ENCODE measurements at places on chromosomes 13 and 19. TPM values are rescaled to one million over a fixed set of nuclear protein-coding genes. Genes with fewer than 3 reads are reported as not detected.

- DNase-seq = no peak
These were observed 15.6 kb downstream of the KDM4B start for GRCh38 chr19:4984438-4984990.

DNA sequence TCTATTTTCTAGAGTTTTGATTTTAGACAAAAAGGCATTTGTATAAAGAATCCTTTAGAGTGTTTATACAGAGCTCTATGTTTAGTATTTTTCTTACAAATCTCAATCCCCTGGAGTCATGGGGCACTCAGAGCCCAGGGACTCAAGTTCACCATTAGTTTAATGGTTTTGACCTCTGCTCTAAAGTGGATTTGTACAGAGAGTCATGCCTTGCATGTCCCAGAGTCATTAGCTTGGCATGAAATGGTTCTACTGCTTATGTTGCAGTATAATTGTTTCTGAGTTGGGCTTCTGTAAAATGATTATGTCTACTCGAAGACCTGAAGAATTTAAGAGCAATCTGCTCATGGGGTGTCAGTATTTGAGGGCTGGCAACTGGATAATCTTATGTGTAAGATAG is 406.2 kb downstream of the DLEU7 start:
- no peak for DNase-seq

- peak; percentile 89 for DNase-seq
These were observed 44.8 kb upstream of the ARGLU1 start for GRCh38 chr13:106612688-106613087.

GRCh38 chr19:17512574-17512939 is 1.1 kb downstream of the PGLS start:
- no peak for DNase-seq

- DNase-seq = no peak
These were observed 60.5 kb downstream of the ZMYM2 start for GRCh38 chr13:20019043-20019442.

GRCh38 chr19:39408392-39409207 is 2.0 kb downstream of the ZFP36 start:
- peak; percentile 73 for DNase-seq

- DNase-seq = no peak
These were observed 13.6 kb downstream of the EMP3 start for GRCh38 chr19:48338802-48339503.

DNA sequence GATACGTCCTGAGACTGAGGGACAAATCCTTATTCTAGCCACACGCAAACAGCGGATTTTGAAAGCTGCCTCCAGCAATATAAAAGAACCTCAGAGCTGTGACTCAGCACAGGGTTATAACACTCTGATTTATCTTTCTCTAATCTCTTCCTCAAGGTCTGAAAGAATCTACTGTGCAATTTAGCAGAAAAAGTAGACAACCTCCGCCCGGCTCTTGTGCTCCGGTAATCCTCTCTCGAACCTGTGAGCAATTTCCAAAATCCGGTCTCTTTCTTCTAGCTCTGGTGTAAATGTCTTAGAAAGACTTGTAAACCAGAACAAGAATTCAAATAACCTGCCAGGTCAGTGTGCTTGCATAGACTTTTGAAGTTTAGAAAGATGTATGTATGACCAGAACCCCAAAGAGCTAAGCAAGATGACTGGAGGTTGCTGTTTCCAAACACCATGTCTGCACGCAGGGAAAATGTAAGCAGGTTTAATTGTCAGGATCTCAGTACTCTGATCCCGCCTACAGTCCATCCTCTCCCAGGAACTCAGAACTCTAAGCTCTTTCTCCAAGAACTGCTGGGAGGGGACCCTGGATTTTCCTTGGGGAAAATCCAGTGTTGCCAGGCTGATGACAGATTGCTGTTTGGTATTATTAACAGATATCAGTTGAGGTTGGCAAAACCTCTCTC is 338.1 kb downstream of the RFC3 start:
- no peak for DNase-seq

DNA sequence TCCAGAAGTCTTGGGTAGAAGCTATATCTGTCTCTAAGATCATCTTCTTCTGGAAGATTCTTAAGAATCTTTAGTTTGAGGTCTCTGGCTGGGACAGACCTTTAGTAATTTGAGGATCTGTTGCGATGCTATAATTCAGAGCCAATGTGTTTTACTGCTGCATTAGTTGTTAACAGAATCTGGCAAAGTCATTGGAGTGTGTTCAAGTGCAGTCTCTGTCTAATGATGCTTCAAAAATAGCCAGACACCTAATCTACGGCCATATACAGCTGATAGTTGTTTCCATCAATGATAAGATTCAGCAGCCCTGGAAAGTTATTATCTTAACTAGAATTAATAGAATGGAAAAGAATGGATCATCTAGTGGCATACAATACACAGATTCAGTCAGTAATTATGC is 72.6 kb downstream of the CDK8 start:
- no peak for DNase-seq

GRCh38 chr19:33394006-33394722 is 20.7 kb downstream of the CEBPG start:
- peak; percentile 86 for DNase-seq

GRCh38 chr19:48807590-48808308 is 3.1 kb downstream of the BCAT2 start:
- DNase-seq = no peak

DNA sequence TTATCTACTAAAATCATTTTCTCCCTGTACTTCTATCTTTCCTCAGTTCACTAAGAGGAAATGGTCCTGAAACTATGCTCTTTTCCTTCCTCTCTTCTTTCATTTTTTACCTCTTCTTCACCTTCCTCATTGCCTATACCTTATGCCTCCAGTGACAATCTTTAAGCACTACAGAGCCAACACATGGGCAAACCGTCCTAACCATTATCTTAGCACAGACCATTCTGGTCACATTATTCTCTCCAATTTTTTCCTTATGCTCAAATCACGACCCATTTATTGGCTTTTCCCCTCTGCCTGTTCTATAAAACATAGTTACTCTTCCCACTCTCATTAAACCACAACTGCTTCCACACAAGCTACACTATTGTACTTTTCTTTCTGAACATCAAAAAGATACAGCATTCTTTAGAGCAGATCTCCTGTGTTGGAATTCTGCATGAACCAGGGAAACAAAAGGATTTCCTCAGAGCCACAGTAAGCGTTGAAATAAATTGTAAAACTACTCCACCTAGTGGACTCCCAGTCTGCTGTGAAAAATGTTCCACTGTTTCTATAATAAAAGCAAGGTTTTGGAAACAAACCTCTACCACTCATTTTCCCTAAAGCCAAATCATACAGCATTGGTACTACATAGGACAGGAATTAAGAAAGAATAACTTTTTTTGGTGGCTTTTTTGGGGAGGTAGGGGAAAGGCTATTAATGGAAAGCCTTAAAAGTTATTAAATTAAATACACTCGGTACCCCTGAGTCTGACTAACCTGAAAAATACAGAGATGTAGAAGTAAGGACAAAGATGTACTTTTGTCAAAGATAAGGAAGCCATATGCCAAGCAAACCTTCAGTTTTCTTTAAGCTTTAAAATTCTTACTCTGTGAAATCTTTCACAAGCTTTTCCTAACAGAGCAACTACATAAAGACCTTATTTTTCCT is 19.5 kb downstream of the NUFIP1 start:
- DNase-seq = no peak

GRCh38 chr13:109605846-109606245 is 180.5 kb downstream of the IRS2 start:
- no peak for DNase-seq

DNA sequence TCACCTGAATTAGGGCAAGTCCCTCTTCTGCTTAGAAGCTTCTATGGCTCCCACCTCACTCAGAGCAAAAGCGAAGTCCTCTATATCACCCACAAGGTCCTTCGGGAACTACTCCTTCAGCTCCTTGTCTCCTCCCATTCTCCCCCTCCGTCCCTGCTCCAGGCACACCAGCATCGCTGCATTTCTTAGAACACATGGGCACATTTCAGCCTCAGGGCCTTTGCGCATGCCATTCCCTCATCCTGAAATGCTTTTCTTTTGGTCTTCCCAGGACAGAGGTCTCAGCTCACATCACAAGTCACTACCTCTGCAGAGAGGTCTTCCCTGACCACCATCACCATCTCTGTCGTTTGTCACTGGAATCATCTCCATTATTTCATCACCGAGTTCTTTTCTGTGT is 4.0 kb downstream of the S1PR5 start:
- DNase-seq = no peak

- no peak for DNase-seq
These were observed 118.4 kb downstream of the RAB20 start for GRCh38 chr13:110442930-110443621.

GRCh38 chr13:45332036-45332830 is 8.8 kb downstream of the TPT1 start:
- DNase-seq = no peak

GRCh38 chr13:57264965-57265364 is 98.0 kb downstream of the PRR20E start:
- no peak for DNase-seq

GRCh38 chr13:49597043-49597641 is 11.8 kb upstream of the RCBTB1 start:
- no peak for DNase-seq

DNA sequence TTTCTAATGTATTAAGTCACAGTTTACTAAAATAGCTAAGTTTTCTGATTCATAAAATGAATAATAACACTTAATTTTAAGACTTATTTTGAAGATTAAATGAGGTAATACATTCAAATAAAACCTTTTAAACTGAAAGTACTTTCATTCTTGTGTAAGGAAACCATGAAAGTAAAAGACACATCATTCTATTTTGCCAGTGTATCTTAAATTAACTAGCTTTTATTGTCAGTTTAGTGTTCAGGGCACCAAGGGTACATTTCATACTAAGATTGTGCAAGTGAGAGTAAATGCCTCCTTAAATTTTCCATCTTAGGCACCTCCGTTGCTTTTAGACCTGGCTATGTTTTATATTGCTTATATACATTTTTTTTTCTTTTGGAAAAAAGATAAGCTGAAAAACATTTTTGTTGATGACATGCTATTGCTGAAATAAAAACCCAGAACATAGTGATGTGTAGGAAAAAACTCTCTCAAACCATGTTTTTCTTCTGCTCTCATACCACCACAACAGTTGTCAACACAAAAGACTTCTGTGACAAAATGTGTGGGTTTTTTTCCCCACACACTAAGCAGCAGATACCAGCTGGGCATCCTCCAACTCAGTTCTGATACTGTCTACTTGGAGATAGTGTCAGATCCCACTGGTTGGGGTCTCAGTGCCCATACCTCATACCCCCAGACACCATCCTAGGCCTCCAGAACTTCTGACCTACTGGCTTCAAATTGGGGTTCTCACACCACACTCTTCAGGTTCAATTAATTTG is 30.7 kb upstream of the LPAR6 start:
- DNase-seq = no peak

GRCh38 chr13:44726778-44727177 is 150.6 kb upstream of the TSC22D1 start:
- DNase-seq = no peak

- DNase-seq = no peak
These were observed 2212.7 kb upstream of the PCDH20 start for GRCh38 chr13:63628310-63628709.

- DNase-seq = no peak
These were observed 14.0 kb downstream of the CD70 start for GRCh38 chr19:6576869-6577475.

- peak; percentile 82 for DNase-seq
These were observed at the start of gene ZNF296 for GRCh38 chr19:45076029-45076850. Gene ZNF296, minus strand, starts transcription at chr19:45076478. Its CDS starts 105 bp downstream, at chr19:45076373.

DNA sequence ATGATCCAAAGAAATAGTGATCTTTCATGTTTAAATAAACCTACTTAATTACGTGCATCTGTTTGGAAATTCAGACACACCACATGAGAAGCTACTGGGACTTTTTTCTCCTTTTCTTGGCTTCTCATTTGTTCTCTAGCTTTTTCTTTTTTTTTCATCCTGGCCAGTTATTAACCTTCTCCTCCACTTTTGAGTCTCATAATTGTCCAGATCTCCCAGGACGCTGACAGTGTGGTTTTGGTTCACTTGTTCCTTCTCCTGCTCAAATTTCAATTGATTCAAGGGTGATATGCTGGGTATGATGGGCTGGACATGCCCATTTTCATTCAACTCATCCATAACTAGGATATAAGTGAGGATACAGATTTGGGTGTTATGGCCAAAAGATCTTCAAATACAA is 152.3 kb downstream of the TM9SF2 start:
- no peak for DNase-seq

DNA sequence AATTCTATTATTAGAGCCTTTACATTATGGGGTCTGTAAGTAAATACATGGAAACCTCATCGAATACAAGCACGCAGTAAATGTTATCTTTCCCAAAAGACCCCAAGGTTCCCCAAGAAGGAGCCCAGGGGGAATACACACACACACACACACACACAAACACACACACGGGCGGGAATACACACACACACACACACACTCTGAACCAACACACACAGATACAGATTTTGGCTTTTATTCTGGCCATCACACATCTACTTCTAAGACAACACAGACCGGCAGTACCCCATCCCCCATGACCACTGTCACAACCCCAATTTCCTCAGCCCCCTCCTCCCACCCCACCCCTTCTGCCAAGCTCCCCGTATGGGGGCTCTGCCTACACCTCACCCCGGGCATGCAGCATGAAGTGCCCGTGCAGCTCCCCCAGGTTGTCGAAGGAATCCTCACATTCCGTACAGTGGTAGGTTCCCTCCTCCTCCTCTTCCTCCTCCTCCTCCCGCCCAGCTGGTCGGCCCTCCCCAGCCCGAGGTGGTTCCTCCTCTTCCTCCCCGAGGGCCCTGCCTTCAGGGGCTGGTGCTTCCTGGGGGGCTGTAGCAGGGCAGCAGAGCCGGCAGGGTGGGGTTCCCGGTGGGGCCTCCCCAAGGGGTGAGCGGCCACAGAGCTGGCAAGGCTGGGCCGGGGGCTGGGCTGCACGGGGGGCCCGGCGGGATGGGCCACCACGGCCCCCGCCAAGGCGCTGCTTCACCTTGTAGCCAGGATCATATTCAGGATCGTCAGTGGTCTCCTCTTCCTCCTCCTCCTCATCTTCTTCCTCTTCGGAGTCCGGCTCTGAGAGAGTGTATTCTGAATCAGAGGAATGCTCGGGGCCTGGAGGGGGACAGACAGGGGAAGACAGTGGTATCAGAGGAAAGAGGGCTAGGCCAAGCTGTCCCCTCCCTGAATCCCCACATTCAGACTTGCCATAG is 4.4 kb upstream of the SRRM5 start:
- no peak for DNase-seq

The COX7A1 gene
- 88.5 TPM for total RNA-seq

The CGB8 gene
- total RNA-seq = not detected

The AP2A1 gene
- total RNA-seq = 53.4 TPM

The KLC3 gene
- total RNA-seq = not detected

The DPP9 gene
- total RNA-seq = 90.6 TPM

The DCT gene
- 1.4 TPM for total RNA-seq

The ZNF254 gene
- total RNA-seq = 11.3 TPM

The SHISA7 gene
- total RNA-seq = 0.41 TPM

The RDH8 gene
- total RNA-seq = not detected

The PLIN4 gene
- 71.7 TPM for total RNA-seq

The STARD13 gene
- 102 TPM for total RNA-seq

The PGLYRP1 gene
- total RNA-seq = not detected

The ZNF112 gene
- 3.3 TPM for total RNA-seq

The KLK7 gene
- not detected for total RNA-seq

The SOX1 gene
- not detected for total RNA-seq

The NALCN gene
- 1.1 TPM for total RNA-seq
